Stimulated activated CD8-positive, alpha-beta memory T cell treated with anti-CD3 and anti-CD28 coated beads, Interleukin-15, amount 100 ng/mL, for 48 hours (primary cell): ENCODE measurements at places on chromosomes 12 and 14.

DNA sequence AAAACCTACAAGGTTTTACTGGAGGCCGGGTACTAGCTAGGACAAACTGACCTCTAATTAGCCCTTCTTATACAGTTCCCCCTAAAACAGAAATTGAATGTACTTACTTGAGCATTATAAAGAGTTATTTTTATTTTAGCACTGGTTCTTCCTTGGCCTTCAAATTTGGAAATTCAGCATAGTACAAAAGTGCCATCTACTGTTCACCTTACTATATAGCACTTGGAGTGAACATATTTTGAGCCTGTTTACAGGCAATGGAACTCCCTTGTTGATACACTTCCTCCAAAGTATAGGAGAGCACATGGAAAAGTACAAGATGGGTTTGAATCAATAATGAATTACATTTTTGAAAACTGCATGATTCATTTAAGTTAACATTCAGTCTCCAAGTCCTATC, 3.9 kb upstream of the POC1B start:
- no peak for DNase-seq

DNA sequence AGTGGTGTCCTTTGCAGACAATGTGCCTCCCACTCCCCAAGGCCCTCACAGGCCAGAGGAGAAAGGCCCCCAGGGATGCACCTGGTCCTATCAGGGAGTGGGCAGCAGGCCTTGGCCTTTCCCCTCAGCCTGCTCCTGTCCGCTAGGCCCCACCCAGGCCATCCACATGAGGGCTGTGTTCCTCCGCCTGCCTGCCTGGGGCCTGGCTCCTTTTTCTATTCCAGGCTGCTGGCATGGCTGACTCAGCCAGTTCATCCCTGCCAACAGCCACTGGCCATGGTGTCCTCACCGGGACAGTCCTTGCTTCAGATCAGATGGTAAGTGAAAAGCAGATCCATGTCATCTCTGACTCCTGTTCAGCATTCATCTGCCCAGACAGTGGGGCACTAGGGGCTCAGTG, 13.4 kb downstream of the ISM2 start:
- no peak for DNase-seq

GRCh38 chr12:47768323-47768811, 4.7 kb upstream of the SLC48A1 start:
- DNase-seq = no peak

DNA sequence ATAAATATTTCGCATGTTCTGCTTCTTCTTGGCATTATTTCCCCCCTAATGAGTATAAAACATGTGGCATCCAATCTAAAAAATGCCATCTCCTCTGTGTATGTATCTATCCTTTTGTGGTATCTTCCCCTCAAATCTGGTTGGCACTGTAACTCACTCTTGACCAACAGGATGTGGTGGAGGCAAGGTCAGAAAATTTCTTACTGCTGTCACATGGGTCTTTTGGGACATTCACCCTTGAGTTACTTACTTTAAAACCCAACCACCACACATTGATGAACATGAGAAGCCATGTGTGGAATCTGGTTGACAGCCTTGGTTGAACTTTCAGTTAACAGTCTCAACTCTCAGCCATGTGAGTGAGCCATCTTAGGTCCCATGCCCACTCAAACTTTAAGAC, 516.9 kb downstream of the SLC16A7 start:
- no peak for DNase-seq

- DNase-seq = no peak
Observed at GRCh38 chr12:2649201-2650030, 145.4 kb upstream of the FKBP4 start.

GRCh38 chr14:84581041-84581440, 948.9 kb upstream of the FLRT2 start:
- DNase-seq = no peak

DNA sequence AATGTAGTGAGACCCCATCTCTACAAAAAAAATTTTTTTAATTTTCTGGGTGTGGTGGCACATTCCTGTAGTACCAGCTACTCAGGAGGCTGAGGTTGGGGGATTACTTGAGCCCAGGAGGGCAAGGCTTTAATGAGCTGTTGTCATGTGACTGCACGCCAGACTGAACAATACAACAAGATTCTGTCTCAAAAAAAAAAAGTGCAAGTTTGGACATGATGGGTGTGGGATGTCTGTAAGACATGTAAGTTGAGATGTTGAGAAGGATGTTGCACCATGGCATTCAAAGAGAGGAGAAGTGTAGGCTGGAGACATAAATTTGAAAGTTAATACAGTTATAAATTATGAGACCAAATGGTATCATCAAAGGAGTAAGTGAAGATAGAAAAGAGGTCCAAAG, 23.5 kb downstream of the YEATS4 start:
- no peak for DNase-seq

DNA sequence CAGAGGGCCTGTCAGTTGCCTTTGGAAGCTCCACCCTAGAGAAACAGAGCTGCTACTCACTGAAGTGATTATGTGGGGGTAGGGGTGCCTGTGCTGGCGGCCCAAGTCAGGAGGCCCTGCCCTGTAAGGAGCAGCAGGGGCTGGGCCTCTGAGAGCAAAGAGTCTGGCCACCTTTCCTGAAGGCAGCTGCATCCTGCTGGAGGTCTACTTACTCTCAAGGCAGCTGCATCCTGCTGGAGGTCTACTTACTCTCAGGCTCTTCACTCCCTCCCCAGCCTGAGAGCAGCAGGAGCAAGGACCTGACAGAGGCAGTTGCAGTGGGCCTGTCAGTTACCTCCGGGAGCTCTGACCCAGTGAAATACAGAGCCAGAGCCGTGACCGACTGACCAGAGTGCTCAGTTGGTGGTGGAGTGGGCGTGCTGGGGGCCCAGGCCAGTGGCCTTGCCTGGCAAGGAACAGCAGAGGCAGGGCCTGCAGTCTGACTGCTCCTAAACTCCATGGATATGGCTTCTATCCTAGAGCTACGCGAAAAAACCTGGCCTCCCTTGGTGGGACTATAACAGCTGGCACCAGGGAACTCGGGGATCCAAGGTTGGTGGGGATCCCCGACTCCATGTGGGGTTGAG, 32.3 kb downstream of the RAD51B start:
- DNase-seq = no peak

DNA sequence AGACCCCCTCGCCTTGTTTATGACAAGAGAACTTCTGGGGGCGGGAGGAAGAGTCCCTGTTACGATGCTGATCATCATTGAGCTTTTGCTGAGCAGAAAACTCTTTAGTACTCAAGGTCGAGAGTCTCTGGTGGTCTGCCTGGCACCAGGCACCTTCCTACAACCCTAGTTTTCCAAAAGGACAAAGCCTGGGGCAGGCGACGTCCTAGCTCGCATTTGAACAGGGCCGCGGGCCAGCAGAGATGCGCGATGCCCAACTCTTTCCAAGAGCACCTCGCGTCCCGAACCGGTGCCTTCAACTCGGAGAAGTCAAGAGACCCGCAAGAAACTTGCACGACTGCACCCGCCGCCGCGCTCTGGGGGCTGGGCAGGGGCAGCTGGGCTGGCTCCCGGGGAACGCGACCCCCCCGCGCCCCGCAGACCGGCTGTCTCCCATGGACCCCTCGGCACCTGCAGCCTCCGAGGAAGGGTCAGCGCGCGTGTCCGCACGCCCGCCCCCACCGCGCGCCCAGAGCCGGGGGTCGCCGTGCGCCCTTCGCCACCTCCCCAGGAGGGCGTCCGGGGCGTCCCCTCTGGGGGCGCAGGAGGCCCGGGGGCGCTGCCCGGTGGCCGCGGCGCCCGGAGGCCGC, 377 bp upstream of the BCL7A start:
- DNase-seq = no peak

DNA sequence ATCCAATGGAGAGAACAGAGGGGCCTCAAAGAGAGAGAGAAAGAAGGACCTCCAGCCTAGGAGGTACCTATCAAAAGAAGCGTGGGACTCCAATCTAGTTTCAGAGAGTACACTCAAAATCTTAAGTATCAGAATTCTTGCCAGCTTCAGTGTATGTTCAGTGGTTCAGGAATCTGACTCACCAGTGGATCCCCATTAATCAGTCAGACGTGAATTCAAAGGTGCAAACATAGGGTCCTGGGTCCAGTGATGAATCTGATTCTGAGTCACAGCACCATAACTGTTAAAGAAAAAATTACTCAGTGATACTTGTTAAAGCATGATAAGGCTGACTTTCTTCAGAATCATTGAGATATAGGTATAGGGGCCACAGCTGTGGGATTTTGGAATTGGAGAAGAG, 33.2 kb downstream of the ETNK1 start:
- no peak for DNase-seq

DNA sequence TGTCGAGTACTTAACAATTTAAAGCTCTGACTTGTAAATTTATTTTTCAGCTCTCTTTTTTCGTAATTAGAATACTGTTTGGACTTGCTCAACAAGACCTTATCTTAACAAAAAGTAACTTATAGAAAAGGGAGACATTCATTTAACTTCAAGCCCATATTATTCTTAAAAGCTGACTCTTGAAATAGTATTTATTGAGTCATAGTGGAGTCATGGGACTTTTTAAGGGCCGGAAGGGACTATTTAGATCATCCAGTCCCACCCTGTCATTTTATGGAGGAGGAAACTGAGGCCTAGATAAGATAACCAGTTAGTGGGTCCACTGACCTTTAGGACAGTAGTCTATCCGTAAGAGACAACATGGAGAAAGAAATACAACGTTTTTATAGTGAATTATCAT, 1.5 kb downstream of the RAP1B start:
- DNase-seq = no peak

DNA sequence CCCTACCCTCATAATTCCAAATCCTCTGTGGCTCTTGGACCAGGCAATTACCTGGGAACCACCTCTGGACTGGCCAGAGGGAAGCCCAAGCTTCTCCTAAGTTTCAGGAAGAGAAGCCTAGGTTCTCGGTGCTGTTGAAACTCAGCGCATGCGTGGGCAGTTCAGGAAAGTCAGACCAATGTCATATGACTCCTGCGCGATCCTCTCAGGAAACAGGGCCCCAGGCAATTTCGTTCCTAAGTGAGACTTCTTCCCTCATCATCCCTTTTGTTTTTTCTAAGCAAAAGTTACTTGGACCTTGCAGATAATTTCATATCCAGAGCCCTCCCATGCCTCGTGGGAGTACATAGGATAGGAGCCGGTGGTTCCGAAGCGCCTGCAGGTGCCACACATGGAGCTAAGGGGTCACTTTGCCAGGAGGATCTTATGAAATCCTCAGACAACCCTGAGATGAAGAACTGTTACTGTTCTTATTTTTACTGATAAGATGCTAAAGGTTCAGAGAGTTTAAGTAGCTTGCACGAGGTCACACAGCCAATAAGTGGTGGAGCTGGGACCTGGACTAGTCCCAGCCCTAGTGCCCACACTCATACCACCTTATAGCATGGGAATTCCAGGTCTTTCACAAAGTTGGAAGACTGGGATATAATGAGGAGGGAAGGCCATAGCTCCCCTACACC, 168.2 kb downstream of the ZFP36L1 start:
- DNase-seq = no peak

- DNase-seq = no peak
Observed at GRCh38 chr12:70757830-70758493, 120.7 kb upstream of the PTPRB start.

- no peak for DNase-seq
Observed at GRCh38 chr14:78488938-78489337, 318.8 kb downstream of the NRXN3 start.

- no peak for DNase-seq
Observed at GRCh38 chr12:79016181-79016580, 151.6 kb downstream of the SYT1 start.

DNA sequence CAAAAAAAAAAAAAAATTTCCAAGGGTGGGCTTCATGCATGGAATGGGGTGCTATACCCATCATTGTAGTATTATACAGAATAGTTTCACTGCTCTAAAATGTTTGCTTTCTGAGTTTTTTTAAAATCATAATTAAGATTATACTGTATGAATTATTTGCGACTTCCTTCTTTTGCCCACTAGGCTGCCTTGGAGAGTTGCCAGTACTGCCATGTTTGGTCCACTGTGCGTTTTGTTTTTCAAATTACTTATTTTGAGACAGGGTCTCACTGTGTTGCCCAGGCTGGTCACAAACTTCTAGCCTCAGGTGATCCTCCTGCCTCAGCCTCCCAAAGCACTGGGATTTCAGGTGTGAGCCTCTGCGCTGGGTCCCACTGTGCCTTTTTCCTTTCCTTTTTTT, 19.9 kb downstream of the PLBD2 start:
- no peak for DNase-seq

DNA sequence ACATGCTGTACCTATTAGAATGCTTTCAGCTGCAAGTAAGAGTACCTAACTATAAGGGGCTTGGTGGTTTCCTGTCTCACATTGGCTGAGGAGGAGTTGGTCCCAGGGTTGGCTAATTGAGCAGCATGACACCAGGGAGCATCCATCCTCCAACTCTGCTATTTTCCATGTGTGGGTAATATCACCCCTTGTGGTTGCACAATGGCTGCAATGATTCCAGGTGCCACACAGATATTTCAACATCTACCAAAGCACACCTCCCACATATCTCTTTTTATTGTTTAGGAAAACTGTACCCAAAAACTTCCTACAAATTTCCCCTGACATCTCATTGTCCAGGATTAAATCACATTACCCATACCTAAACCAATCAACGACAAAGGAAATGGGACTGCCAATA, 118.0 kb upstream of the EEA1 start:
- DNase-seq = no peak

DNA sequence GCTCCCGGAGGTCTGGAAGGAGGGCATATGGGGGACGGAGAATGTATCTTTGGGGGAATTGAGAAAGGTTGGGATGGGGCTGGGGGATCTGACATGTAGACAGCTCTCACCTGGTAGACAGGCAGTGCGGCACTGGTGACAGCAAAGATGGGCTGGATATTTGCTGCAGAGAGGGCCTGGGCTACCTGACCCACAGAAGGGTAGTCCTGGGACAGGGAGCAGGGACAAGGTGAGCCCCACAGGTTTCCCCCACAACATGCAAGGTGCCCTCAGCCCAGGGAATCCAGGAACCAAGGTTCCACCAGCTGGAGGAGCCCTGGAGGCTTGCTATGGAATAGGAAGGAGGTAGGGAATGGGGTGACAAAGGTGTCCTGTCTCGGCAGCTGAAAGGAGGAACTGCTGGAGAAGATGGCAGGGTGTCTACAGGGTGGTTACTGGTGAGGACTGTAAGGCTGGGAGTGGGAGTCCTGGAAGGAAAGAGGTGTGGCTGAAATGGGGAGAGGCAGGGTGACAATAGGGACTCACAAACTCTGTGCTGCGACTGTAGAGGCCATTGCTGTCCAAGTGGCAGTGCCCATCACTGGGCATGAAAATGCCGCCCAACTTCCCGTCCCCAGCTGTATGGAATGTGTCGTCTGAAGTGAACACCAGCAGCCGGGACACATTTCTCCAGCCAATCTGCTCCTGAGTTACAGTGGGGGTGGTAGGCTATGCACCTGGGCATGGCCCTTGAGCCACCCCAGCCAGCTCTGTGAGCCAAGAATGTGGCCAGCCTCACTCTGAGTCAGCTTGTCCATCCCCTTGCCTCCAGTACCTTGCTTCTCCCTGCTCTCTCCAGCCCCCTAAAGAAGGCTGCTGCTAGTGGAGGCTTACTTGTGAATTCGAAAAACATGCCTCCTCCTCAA, 11.3 kb downstream of the ITGB7 start:
- DNase-seq = no peak

- no peak for DNase-seq
Observed at GRCh38 chr14:87966816-87967215, 26.2 kb downstream of the GALC start.
